Type B pancreatic cell (in vitro differentiated cells): ENCODE measurements at places on chromosomes 3 and 15.

DNA sequence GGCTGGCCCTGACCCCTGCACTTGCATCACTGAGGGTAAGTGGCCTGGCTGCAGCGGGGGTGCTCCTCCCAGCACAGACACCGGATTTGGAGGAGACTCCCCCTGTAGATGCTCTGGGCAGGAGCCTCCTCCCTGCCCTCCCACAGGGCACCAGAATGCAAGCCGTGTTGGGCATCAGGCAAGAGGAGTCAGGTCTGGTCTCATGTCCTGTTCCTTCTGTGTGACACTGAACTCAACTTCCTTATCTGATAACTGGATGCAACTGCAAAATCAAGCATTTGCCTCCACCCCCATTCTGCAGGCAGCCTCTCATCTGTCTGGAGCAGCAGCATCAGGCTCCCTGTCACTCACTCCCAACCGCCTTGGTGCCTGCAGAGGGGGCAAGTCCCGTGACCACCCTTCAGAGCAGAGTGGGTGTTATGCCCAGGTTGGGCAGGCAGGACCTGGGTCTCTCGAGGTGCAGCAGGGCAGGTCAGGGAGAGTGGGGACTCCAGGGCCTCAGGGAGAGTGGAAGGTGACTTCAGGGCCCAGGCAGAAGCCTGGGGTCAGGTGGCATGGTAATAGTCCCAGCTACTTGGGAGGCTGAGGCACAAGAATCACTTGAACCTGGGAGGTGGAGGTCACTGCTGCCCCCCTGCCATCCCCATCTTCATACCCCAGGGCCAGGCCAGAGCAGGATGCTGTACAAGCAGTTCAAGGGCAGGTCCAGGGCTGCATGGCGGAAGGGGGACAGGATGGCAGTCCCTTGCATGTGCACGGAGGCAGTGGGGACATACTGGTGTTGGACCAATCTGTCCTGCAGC lies 10.5 kb upstream of the RPL29 start:
- H3K4me3 ChIP-seq = no peak overlapping the region
- peaks cover 16% of the 10 kb centered on the region for H3K4me1 ChIP-seq
- no peak overlapping the region for H3K27ac ChIP-seq
- H3K27me3 ChIP-seq = peaks cover 4% of the 10 kb centered on the region
- H3K36me3 ChIP-seq = no peaks in the 10 kb centered on the region
- DNase-seq = no peak

- no peaks in the 10 kb centered on the region for H3K36me3 ChIP-seq
- H3K27me3 ChIP-seq = no peaks in the 10 kb centered on the region
- no peak for DNase-seq
These were observed 245.2 kb downstream of the EFHB start for GRCh38 chr3:19688767-19689166.

- peak overlapping the region; percentile 82 for H3K27ac ChIP-seq
- H3K4me1 ChIP-seq = peaks cover 9% of the 10 kb centered on the region
- H3K27me3 ChIP-seq = no peaks in the 10 kb centered on the region
- H3K4me3 ChIP-seq = no peak overlapping the region
These were observed 20.1 kb downstream of the SLC12A8 start for GRCh38 chr3:125192190-125193035.

GRCh38 chr15:40769274-40770146 lies at the start of gene C15orf62:
C15orf62 (plus strand) TSS chr15:40769980; CDS start chr15:40770496, 516 bp downstream.
- peak within 1 kb of the TSS; percentile 91 for H3K27ac ChIP-seq
- peaks cover 2% of the 10 kb centered on the region for H3K27me3 ChIP-seq
- H3K36me3 ChIP-seq = no peaks in the 10 kb centered on the region
- H3K4me3 ChIP-seq = peak within 1 kb of the TSS; percentile 41

DNA sequence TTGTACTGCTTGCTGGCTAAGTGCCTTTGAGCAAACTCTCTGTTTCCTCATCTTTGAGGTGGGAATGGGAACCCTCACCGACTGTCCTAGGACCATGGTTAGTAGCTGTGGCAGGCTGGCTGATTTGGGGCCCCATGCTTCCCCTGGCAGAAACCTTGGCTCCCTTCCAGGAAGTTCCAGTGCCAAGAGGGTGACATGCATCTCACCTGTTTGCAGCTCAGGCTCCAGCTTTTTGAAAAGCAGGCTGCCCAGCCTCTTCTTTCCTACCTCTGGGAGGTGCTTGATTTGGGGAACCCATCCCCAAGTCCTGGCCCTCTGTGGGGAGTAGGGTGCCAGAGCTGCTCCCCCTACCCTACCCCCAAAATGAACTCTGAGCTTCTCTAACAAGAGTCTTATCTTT lies 50.8 kb downstream of the RAB11A start:
- DNase-seq = no peak
- H3K4me3 ChIP-seq = no peak overlapping the region
- peaks cover 10% of the 10 kb centered on the region for H3K36me3 ChIP-seq
- H3K4me1 ChIP-seq = peaks cover 22% of the 10 kb centered on the region
- no peaks in the 10 kb centered on the region for H3K27me3 ChIP-seq

GRCh38 chr15:41928100-41928499 lies 34.2 kb upstream of the SPTBN5 start:
- H3K4me3 ChIP-seq = peak overlapping the region; percentile 49
- peaks cover 10% of the 10 kb centered on the region for H3K36me3 ChIP-seq
- H3K27me3 ChIP-seq = peaks cover 2% of the 10 kb centered on the region
- peak overlapping the region; percentile 80 for H3K27ac ChIP-seq

DNA sequence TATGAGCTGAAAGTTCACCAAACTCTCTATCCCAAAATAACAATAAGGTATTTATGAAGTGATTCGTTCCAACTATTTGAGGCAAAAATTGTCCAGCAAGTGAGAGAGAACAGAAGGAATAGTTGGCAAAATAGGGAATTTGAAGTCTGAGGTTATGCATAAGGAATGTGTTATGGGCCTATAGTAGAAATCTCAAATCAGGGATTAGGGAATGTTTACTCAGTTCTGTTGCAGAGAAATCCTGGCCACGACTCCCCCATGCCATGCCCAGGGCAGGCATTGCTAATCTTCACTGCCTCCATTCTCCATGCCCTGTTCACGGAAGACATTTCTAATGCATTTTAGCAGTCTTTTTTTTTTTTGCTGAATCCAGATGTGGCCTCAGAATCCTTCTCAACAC lies 58.6 kb downstream of the FLNB start:
- peaks cover 18% of the 10 kb centered on the region for H3K36me3 ChIP-seq
- peaks cover 47% of the 10 kb centered on the region for H3K4me1 ChIP-seq
- H3K4me3 ChIP-seq = peak overlapping the region; percentile 50
- DNase-seq = no peak
- H3K27me3 ChIP-seq = no peaks in the 10 kb centered on the region

DNA sequence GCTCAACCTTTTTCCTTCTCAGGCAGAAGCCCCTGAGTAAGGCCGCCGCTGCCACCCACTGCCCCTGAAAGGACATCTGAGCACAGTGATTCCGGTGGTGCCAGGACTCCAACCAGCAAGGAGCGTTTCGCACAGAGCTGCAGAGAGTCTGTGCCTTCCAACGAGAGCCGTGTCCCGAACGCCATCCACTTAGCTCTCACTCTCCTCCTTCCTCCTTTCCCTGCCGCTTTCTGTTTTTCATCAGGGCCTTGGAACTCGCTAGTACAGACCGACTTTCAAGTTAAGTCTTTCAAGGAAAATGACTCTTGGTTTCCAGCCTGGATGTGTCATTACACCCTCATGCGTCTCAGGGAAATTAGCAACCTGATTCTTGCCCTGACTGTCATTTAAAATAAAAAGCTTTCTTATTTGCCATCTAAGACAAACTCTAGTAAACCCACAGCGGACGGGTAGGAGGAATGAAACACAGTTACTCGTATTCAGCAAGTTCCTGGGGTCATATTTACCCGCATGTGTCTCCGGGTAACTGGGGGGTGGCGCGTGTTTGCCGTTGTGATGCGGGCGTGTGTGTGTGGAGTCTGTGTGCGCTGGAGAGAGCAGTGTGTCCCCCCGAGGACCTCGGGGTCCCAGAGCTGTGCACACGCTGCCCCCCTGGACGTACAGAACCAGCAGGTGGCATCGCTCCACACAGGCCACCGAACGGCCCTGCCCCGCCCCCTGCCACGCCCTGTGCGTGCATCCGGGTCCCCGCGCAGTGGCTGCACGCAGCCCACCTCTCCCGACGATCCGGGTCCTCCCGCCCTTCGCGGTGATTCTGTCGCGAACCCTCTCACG lies 30.4 kb upstream of the ALDH1A3 start:
- no peaks in the 10 kb centered on the region for H3K36me3 ChIP-seq
- peaks cover 6% of the 10 kb centered on the region for H3K4me1 ChIP-seq
- DNase-seq = peak; percentile 60
- no peak overlapping the region for H3K27ac ChIP-seq
- H3K4me3 ChIP-seq = peak overlapping the region; percentile 75

GRCh38 chr3:32759342-32759741 lies 58.5 kb upstream of the TRIM71 start:
- no peaks in the 10 kb centered on the region for H3K27me3 ChIP-seq
- peaks cover 5% of the 10 kb centered on the region for H3K4me1 ChIP-seq
- no peak for DNase-seq

DNA sequence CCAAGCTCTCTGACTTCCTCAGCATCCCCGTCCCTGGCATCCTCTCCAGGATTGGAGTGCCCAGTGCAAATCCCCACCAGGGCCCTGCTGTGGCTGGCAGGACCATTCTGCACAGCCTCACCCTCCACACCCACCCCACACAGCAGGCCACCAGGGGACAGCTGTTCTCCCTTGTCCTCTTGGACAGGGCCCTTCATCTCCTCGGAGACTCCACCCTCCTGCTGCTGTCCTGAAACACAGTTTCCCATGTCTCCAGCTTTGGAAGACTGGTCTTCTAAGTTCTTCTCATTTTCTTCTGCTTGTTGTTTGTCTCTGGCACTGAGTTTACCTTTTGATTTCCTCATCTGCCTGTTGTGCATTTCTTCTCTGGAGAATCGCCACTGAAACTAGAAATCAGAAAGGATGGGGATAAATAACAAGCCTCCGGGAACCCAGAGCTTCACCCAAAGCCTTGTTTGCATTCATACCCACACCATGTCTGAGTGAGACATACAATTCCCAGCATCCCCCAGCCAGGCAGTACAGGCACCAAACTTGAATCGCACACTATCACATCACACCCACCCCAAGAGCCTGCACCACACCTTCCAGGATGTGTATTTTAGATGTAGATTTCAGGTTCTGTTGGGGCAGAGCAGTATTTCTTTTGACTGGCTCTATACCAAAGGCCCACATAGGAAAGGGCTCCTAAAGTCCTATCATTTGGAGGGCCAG lies 52.0 kb downstream of the OXNAD1 start:
- DNase-seq = no peak
- H3K4me1 ChIP-seq = peaks cover 3% of the 10 kb centered on the region
- H3K27me3 ChIP-seq = no peaks in the 10 kb centered on the region
- H3K4me3 ChIP-seq = no peak overlapping the region

GRCh38 chr15:26665957-26666791 lies 106.7 kb downstream of the GABRB3 start:
- no peaks in the 10 kb centered on the region for H3K36me3 ChIP-seq
- H3K27me3 ChIP-seq = no peaks in the 10 kb centered on the region
- DNase-seq = no peak
- no peak overlapping the region for H3K4me3 ChIP-seq

DNA sequence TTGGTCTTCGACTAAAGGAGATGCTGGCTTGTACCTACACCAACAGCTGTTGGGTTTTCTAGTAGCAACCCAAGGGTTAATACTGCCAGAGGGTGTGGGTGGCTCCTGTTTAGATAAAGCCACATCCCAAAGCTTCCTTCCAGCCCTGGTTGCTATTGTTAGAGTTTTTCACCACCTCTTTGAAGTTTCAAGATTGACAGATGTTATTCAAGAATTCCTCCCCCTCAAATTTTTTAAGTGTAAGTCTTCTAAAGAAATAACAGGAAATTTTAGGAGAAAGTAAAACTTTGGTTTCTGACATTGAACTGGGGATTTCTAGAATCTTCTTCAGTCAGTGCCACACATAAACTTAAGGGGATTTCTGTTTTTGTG lies 60.9 kb downstream of the TGFBR2 start:
- peaks cover 12% of the 10 kb centered on the region for H3K4me1 ChIP-seq
- H3K4me3 ChIP-seq = no peak overlapping the region
- peaks cover 34% of the 10 kb centered on the region for H3K36me3 ChIP-seq
- H3K27me3 ChIP-seq = peaks cover under 1% of the 10 kb centered on the region

DNA sequence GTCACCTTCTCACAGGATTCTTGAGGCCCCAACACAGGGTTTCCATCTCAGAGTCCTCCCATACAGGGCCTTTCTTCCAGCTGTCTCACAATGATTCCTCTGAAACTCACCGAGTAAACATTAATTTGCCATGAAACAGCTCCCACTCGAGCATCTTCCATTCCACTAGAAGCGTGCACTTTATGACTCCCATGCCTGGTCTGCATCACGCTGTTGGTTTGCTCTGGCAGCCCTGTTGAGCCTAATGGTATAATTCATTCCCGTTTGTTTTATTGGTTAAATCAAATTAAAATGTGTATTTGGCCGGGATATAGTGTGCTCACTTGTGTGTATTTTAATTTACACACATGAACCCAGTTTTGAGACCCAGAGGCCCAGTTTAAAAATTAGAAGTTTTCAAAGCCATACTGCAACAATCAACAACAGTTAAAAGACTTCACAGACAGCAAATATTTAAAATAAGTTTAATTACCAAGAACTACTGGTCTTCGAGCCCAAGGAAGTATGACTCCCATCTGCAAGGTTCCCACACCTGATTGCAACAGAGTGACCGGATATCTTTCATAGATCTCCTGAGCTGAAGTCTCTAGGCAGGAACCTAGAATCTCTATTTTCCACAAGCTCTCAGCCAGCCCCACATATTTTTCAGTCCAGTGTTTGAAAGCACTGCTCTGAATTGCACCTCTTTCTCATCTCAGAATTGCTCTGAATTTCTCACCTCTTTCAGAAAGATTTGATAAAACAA lies 42.3 kb upstream of the GYG1 start:
- no peaks in the 10 kb centered on the region for H3K36me3 ChIP-seq
- DNase-seq = no peak
- H3K4me1 ChIP-seq = peaks cover 10% of the 10 kb centered on the region
- H3K4me3 ChIP-seq = no peak overlapping the region

DNA sequence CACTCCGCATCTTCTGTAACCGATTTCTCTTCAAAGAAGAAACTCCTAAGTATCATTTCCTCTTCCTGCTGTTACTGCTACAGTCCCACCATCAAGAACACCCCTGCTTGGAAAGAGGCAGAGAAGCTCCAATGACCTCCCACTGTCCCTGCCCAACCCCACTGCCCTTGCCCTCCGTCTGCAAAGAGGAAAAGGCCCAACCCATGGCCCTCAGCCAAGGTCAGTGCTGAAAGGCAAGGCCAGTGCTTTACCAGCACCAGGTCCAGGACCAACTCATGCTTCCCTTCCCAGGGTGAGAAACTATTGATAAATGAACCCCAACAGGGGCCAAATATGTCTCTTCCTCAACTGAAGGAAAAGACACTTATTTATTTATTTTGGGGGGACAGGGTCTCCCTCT lies 22.5 kb downstream of the FAM240A start:
- no peaks in the 10 kb centered on the region for H3K36me3 ChIP-seq
- H3K27me3 ChIP-seq = peaks cover 4% of the 10 kb centered on the region
- no peak for DNase-seq
- H3K4me3 ChIP-seq = no peak overlapping the region

- peaks cover 26% of the 10 kb centered on the region for H3K36me3 ChIP-seq
- H3K4me1 ChIP-seq = peaks cover under 1% of the 10 kb centered on the region
- no peaks in the 10 kb centered on the region for H3K27me3 ChIP-seq
- DNase-seq = no peak
- no peak overlapping the region for H3K4me3 ChIP-seq
These were observed 10.8 kb downstream of the CRTAP start for GRCh38 chr3:33124638-33125037.
